ENCODE measurements at places on chromosomes 4 and X.

- DNase-seq = no peak
Measured at GRCh38 chr4:150451883-150452282, 130.1 kb upstream of the MAB21L2 start.

- DNase-seq = no peak
Measured at GRCh38 chr4:12548678-12549077, 935.5 kb downstream of the RAB28 start.

DNA sequence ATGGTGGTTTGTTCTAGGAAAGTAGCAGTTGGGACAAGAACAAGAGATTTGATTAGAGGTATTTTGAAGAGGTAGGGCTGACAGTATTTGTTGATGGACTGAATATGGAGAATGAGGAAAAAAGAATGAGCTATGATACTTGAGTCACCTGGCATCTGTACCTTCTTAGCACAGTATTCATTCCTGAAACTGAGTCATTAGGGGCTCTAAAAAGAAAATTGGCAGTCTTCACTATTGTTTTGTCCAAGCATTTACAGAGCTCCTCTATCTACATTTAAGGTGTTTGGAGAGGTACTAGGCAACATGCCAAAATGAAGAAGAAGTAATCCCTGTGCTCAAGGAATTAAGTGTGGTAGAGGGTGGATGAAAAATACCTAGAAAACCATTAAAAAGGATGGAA lies 165.8 kb downstream of the SHROOM4 start:
- DNase-seq = no peak

DNA sequence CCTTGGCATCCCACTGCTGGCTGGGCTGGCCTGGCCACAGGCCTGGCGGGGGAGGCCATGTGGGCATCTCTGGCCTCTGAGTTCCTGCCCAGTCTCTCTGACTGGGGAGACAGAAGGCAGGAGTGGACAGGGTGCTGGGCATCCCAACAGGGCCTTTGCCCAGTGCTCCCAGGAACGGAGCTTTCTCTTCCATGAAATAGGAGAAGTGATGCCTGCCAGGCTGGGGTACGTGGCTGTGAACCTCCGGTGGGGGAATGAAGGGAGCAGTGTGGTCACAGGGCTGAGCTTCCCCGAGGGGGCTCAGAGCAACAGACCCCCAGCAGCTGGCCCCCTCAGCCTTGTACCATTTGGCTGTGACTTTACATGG lies 40.4 kb upstream of the HMX1 start:
- DNase-seq = no peak

DNA sequence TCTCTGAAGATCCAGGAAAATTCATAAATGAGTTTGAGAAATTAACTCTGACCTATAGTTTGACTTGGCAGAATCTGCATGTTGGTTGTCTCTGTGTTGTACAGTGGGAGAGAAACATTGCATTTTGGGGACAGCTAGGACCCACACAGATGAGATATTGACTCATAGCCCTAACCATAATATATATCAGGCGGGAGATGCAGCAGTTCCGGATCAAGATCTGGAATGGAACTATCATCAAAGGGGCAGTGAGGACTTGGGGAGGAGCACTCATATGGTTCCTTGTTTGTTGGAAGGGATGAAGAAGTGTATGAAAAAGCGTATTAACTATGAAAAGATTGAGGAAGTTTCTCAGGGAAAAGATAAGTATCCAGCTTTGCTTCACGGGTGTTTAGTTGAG lies 14.0 kb downstream of the CXCL2 start:
- no peak for DNase-seq

GRCh38 chrX:68647156-68647957 lies at the start of gene STARD8:
Gene STARD8, plus strand, starts transcription at chrX:68647666. Its CDS starts 217 bp downstream, at chrX:68647883.
- no peak for DNase-seq

GRCh38 chrX:23559975-23560374 lies 107.3 kb upstream of the PRDX4 start:
- no peak for DNase-seq

GRCh38 chr4:158201322-158201721 lies 9.0 kb upstream of the TMEM144 start:
- DNase-seq = no peak

- DNase-seq = no peak
Measured at GRCh38 chrX:77447653-77448569, 722 bp downstream of the FGF16 start.

DNA sequence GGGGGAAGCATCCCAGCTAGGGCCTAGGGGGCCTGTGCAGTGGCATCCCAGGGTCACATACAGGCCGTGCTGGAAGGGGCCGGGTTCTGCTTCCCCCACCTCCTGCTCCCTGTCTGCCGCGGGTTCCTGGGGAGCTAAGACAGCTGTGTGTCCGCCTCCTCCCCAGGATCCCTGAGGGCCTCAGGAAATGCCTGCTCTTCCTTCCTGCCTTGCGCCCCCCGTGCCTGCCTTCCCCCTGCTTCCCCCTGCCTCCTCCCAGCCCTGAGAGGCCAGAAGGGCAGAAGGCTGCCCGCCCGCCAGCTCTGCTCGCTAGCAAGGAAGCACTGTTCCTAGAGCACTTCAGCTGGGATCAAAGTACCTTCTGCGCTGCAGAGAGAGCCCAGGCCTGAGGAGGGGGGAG lies 2.9 kb upstream of the BGN start:
- no peak for DNase-seq

DNA sequence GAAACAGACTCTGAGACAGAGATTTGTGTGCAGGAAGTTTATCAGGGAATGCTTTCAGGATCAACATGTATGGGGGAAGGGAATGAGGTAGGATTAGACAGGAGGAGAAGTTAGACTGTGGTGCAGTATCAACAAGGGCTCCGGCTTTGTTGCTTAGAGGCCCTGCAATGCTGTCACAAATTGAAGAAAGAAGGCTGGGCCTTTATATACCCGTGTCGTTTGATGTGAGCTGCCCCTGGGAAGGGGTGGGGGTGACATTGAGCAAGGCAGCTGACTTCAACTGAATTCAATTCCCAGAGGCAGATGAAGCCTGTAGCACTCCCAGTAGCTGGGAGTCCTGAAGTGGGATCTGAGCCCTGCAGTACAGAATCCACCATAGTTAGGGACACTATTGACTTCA lies 29.5 kb upstream of the USP9X start:
- no peak for DNase-seq

GRCh38 chrX:7316887-7317286 lies 168.9 kb upstream of the PUDP start:
- DNase-seq = no peak

DNA sequence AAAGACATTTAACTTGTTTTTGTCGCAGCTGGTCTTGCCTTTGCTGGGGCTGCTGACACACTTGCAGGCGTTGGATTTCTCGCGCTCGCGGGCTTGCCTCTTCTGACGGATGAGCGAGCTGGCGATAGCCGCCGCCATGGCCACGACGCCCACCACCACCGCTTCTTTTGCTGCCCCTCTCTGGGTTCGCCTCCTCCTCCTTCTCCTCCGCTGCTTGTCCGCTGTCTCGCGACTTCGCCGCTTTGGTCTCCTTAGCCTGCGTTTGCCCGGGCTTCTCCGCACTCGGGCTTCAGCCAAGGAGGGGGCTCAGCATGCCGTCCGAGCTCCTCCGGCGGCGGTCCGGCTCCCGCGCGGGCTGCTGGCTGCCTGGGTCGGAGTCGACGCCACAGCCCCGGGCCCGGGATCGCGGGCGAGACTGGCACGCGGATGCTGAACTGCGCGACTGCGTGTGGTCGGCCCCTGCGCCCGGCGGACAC lies 613 bp downstream of the FGF13 start:
- no peak for DNase-seq

DNA sequence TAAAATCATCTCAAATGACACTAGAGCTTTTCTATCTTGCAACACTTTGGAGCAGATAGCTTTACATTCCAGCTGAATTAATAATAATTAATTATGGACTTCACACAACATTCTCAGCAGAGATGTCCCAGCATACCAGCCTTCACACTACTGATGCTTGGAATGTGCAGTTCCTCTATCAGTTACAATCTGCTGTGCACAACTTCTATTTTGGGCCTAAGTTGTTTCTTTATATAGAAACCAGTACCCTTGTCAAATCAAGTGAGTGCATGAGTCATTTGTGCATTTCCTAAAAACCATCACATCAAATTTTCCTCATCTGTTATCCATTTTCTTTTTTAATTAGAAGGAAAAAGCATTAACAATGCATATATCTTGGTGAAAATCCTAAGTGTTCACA lies 8.8 kb upstream of the RASL11B start:
- no peak for DNase-seq

- no peak for DNase-seq
Measured at GRCh38 chrX:24877854-24878650, 137.7 kb downstream of the ARX start.

- no peak for DNase-seq
Measured at GRCh38 chr4:151462554-151462953, 53.6 kb downstream of the FHIP1A start.

DNA sequence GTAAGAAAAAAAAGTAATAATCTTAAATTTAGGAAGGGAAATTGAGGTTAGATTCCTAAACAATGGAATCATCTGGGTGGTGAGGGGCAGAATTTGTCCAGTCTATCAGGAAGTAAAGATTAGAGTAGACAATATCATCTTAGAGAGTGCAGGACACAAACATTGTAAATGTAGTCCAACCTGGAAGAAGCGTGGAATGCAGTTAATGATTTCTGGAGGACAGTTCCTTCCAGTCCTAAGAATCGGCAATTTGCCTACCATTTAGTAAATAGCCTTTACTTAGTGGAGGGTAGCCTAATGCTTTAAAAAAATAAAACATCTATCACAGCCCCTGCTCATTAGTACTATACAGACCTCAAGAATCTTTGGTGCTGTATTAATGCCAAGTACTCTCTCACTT lies 147.5 kb upstream of the TTC29 start:
- no peak for DNase-seq

- DNase-seq = no peak
Measured at GRCh38 chr4:46909078-46909477, at the start of gene COX7B2. Gene COX7B2, minus strand, starts transcription at chr4:46909245. Its CDS starts 174,053 bp downstream, at chr4:46735192.

DNA sequence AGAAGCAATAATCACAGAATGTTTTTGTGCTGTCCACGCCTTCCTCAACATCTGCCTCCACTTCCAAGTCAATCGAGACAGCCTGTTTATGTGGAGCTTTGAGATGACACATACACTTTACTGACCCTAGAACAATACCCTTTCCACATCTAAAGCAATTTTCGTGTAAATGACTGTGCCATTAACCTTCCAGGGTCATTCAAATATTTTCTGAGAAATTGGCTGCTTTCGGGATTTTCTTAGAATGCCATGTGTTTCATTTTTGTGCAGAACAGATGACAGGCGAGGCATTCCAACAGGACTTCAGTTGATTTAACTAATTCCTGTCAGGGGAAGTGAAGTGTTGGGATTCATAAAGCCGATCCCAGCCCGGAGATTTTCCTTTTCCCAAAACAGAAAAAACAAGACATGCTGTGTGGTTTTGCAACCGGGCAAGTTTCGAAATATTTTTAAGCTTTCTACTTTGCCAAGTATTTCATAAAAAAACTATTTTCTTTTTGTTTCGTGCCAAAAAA lies 73.9 kb downstream of the SORBS2 start:
- no peak for DNase-seq

- DNase-seq = no peak
Measured at GRCh38 chr4:6935965-6936364, 26.3 kb downstream of the TBC1D14 start.

DNA sequence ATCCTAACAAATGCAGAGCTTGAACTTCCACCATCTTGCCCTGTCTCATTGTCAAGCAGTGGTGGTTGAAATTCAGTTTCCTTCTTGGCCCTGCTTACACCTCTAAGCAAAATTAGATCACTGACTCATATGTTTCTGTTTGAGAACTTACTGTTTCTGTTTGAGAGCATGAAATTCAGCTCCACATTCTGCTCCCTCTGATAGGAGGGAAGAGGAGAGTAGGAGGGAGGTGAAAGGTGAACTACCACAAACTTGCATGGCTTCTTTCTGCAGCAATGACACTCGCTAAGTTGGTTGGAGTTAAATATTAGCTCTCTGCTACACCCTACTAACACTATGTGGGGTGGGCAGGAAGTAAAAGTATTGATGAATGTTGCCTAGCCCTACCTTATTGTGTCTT lies 117.8 kb upstream of the EDA2R start:
- no peak for DNase-seq

GRCh38 chrX:13128104-13128503 lies 83.7 kb upstream of the FAM9C start:
- DNase-seq = no peak

DNA sequence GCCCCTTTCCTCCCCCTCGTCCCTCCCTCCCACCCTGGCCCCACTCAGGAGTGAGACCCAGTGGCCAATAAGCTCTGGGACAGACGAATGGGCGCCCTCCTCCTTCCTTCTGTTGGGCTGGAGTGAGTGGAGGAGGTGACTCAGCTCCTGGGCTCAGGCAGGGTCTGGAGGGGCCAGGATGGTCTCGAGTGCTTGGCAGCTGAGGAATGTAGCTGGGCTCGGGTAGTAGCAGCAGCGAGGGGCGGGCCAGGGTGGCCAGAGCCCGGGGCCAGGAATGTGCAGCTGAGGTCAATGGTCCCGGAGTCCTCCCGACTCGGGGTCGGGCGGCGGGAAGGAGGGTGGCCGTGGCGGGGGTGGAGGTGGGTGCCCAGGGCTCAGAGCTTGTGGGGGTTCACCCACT lies 15.0 kb downstream of the G6PD start:
- no peak for DNase-seq

DNA sequence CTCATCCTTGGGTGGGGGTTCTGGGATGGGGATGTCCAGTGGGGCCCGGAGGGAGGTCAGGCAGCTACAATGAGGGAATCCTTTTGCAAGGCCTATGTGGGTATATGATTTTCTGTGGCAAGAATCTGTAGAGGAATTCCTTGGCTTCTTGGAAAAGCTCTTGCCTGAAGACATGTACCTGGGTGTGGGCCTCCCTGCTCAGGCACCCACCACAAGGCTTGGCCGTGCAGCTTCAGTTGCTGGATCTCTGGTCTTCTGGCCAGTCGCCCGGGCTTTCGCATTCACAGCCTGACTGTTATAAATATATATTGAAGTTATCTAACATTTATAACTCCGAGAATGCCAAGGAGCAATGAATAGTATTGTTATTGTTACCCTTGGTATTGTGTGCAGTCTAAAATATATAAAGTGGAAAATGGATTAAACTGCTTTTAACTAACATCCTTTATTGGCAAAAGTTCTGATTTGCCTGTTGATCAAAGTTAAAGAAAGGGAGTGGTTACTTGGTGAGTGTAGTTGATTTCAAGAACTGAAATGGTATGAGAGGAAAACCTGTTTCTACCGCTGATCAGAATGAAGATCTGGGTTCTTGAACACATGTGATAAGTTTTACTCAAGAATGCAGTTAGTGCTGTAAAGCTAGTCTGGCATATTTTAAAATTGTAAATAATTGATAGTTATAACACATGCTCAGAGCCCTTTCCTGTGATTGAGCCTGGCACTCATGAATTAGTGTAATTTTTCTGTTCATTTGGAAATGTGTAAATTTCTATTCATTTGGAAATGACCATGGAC lies 36.0 kb downstream of the PTTG2 start:
- no peak for DNase-seq

- no peak for DNase-seq
Measured at GRCh38 chr4:10090467-10091250, 25.9 kb downstream of the WDR1 start.

DNA sequence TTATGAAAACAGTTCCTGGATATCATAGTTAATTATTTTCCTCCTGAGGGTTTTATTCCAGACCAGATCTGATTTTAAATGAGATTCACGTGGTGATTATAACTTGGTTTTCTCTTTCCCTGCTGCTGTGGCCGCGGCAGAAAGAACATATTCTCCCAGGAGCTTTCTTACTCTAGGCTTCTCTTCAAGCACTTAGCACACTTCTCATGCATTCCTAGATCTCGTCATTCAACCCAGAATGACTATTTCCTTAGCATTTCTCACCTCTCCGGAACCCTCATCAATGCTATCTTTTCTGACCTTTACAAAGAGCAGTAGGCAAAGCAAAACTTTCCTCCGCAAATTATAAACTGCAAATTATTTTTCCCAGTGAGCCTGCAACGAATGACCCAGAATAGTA lies 122.9 kb downstream of the GPAT3 start:
- no peak for DNase-seq

Measured in HL-60 (cell line).